ENCODE measurements at places on chromosomes 5 and 9.

DNA sequence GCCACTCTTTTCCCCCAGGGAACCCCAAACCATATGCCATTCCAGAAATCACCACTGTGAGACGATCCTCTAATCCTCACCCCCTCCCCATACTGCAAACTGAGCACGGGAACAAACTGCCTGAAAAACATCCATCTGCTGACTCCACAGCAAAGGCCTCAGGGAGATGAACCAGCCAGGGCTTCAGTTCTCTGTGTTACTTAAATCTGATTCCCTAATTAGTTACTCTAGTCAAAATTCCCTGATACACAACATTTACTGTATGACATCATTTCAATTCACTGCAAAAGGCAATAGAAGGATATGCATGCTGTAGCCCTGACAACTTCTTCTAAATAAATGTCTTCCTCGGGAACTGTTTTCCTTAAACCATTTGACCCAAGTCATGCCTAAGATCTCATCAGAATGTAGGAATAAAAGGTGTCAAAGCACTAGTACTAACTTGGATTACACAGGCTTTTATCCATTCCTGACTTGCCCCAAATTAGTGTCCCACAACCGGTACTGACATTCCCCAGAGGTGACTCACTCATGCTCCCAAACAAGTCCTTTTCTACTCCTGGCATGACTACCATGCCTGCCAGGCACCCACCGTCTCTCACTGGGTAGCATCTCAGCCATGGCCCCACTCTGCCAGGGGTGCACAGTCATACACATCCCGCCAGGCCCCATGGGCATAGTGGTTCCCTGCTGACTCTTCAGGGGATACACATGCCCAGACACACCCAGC, 35.0 kb downstream of the MTX3 start:
- no peak for DNase-seq

DNA sequence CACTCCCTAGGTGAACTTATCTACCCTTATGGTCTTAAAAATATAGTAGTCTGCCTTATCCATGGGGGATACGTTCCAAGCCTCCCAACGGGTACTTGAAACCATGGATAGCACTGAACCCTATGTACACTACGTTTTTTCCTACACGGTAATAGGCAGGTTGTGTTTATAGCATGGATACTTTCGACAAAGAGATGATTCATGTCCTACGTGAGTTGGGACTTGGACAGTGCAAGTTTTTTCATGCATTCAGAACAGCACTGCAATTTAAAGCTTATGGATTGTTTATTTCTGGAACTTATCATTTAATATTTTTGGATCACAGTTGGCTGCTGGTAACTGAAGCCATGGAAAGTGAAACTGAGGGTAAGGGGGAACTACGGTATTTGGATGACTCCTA, 88.1 kb downstream of the CNTLN start:
- no peak for DNase-seq

DNA sequence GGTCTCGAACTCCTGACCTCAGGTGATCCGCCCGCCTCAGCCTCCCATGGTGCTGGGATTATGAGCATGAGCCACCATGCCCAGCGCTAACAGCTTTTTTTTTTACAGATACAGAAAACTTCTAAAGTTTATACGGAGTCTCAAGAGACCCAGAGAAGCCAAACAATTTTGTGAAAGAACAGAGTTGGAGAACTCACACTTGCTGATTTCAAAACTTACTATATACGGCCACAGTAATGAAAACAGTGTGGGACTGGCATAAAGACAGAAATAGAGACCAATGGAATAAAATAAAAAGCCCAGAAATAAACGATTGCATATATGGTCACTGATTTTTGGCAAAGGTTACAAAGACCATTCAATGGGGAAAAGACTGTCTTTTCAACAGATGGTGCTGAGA, 85.6 kb upstream of the CACNA1B start:
- no peak for DNase-seq

DNA sequence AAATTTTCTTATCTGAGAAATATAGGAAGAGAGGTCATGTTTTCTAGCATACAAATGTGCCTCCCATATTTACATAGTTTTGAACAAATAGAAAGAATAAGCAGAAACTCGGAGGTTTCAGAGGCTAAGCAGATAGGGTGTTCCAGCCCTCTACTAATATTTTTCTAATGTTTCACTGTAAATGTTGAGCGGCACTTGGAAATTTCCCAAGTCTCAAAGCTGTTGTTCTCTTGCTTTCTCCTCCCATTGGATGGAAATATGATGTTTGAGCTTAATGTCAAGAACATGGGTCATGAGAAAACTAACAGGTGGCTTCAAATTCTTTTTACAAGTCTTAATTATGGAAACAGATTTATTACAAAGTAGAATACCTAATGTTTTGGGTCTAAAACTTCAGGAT, 5.1 kb downstream of the SPINK1 start:
- no peak for DNase-seq

DNA sequence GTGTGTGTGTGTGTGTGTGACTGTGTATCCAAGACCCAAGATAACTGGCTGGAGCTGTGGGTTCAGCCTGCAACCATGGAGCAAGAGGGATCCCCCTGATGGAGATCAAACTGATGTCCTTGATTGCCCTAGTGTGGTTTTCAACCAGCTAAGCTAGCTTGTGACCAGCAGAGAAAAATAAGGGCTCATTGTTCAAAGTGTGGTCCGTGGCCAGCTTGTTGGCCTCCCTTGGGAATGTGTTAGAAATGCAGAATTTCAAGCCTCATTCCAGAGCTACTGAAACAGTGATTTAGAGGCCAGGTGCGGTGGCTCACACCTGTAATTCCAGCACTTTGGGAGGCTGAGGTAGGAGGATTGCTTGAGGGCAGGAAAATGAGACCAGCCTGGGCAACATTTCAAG, 79.9 kb downstream of the ACER2 start:
- DNase-seq, result no peak

GRCh38 chr5:2302169-2302568, 419.4 kb upstream of the IRX4 start:
- DNase-seq, result no peak

GRCh38 chr5:73751254-73751914, 125.4 kb downstream of the ARHGEF28 start:
- DNase-seq, result no peak

DNA sequence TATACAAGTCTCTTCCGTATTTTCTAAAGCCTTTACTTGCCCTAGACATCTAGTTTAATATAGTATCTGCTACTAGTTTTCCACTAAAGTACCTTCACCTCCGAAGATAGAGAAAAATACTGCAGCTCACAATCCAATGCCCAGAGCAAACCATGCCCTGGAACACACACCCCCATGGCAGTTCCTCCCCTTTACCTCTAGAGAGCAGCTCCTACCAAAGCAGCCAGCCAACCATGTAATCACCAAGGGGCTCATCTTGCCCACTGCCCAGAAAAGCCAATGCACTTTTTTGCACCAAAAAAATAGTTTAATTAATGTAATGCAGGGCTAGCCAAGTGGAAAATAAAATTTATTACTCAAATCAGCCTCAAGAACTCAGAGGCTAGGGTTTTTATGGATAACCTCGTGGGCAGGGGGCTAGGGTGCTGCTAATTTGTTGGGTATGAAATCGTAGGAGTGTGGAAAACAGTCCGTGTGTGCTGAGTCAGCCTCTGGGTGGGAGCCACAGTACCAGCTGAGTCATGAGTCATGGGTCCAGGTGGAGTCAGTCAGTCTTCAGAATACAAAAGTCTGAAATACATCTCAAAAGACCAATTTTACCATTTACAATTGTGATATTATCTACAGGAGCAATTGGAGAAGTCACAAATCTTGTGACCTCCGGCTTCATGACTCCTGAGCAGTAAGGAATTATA, 120.1 kb upstream of the ACO1 start:
- DNase-seq, result no peak

DNA sequence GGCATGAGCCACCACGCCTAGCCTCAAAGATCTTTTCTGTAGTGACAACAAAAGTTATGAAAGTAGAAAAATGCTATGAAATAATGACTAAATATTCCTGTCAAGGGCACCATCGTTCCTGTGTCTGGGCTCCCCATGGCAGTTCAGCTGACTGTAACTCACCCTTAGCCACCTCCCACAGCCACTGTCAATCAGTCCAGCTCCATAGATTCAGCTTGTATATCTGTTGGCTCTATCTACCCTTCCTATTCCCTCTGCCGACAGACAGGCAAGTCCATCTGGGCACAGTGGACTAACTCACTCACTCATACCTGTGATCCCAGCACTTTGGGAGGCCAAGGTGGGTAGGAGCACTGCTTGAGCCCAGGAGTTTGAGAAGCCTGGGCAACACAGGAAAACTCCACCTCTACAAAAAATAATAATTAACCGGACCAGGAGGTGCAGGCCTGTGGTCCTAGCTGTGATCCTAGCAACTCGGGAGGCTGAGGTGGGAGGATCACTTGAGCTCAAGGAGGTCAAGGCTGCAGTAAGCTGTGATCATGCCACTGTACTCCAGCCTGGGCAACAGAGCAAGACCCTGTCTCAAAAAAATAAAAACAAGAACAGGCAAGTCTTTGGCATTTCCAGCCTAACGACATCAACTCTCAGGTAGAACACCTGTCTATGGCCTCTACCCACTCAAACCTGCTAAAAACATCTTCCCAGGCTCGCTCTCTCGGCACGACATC, 6.2 kb downstream of the CAMSAP1 start:
- DNase-seq, result no peak

DNA sequence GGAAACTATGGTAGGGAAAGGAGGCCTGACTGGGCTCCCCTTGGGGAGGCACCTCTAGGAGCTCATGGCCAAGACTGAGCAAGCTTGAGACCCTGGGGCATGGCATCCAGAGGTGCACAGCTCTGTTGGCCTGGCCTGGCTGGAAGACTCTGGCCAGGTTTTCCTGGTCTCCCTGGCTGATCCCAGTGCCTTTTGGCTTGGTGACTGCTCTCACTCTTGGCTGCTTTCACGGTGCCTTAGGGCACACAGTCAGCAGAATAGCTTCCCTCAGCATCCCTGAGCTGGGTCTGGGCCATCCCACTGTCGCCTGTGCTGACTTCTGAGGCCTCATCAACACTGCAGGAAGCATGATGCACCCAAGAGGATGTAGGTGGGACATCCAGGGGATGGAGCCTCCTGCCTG, 13.4 kb upstream of the DELE1 start:
- DNase-seq, result no peak

GRCh38 chr9:76571743-76572146, 112.8 kb downstream of the GCNT1 start:
- no peak for DNase-seq

All from naive B cell (primary cell).